HTR-8/SVneo (cell line): ENCODE measurements at places on chromosomes 11 and 22.

DNA sequence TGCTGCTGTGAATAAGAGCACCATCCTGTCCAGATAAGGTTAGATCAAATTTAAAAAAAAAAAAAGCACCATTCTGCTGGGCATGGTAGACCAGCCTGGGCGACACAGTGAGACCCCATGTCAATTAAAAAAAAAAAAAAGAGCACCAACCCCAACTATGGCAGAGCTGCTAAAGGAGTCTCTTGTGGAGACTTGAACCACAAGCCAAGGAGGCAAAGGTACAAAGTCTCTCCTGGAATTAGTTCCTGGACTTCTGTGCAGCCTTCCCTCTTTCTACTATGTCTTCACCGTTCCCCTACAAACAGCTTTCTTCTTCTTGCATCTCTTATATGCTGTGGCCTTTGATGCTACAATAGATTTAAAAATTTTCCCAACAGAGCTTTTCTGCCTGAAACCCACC lies 1.3 kb downstream of the PIK3C2A start:
- DNase-seq = no peak

- no peak for DNase-seq
Observed at GRCh38 chr11:39021539-39021938, 2423.5 kb upstream of the RAG2 start.

DNA sequence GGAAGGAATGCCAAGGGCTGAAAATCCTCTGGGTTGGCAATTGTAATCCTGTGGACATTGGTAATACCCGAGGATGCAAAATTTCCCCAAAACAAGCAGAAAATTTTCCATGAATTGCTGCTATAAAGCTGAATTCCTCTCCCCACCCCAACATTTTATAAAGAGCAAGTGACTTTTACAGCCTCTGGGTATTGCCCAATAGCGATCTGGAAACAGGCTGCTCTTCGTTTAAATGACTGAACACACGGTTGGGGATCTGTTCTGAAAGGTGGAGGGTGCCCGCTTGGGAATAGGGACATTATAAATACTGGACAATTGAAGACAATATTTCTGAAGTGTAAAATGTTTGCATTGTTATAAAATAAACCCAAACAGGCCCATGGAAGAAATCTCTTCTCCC lies 20.6 kb downstream of the EHF start:
- no peak for DNase-seq

DNA sequence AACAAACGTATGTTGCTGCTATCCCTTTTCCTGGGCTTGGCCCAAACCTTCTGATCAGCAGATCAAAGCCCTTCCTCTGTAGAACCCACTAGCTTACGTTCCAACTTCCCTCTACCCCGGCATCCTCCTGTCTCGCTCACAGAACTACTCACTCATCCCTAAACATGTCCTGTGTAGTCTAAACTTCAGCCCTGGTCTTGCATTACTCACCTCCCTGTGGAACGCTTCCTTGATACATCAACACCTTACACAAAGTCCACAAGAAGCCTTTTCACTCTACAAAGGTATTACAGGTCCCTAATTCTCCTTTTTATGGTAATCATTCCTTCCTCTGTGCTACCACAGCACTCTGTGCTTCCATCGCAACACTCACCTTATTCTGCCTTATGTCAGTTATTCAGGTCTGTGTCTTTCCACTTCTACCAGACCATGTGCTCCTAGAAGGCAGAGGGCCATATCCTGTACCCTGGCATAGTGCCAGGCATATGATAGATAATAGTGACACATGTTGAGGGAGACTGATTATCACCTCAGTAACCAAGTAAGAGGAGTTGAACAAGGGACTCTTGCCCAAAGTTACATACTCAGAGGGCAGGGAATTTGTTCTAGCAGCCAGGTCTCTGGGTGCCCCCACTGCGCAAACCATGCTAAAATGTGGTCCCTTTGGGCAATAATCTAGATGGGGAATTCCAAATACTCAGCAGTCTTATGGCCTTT lies 41.6 kb downstream of the USP35 start:
- DNase-seq = no peak

- DNase-seq = no peak
Observed at GRCh38 chr11:128859563-128860441, 7.3 kb downstream of the KCNJ1 start.

- no peak for DNase-seq
Observed at GRCh38 chr11:110235966-110236365, 60.4 kb downstream of the RDX start.

DNA sequence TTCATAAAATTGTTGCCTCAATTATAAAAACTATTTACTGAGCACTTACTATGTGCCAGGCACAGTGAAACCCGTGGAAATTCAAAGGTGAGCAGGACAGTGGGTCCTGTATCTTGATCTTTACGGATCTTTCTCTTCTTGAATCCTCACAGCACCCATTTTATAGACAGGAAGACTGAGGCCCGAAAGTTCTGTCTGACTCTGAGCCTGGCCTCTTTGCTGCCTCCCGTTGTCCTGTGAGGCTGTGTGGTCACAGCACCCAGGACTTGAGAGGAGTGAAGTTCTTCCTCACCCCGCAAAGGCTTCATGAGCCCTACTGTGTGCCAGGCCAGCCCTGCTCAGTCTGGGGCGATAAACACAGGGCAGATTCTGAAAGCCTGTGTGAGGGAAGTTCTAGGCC lies 13.4 kb upstream of the MN1 start:
- DNase-seq = no peak

DNA sequence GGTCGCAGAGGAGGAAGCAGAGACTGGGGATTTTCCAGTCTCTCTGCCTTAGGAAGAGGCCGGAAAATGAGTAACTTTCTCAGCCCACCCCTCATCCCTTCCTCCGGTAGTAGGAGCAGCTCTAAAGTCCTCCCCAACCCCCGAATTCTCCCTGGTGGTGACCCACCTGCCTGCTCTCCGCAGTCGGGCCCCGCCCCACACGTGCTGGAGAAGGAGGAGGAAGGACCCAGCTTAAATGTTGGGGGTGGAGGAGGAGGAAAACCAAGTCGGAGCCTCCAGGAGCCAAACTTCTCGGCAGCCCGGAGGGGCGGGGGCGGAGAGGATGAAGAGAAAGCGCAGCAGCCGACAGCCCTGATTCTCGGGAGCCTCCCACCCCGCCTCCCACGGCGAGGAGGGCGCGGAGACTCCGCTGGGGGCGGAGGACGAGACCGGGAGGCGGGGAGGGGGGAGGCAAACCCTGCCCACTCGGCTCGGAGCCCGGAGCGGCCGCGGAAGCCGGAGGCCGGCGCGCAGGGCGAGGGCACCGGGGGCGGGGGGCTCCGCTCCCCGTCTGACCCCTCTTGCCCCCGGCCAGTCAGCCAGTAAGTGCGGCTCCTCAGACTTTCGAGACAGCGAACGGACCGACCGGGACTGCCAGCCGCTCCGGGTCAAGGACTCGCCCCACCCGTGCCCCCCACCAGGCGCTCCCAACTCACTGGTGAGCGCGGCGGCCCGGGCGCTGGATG lies at the start of gene TPBGL:
Gene TPBGL, plus strand, starts transcription at position 464 of the 725 bp plus-strand sequence. CDS start 276 bp downstream, outside the sequence.
- no peak for DNase-seq

GRCh38 chr11:45092901-45093760 lies 53.3 kb upstream of the PRDM11 start:
- DNase-seq = no peak

DNA sequence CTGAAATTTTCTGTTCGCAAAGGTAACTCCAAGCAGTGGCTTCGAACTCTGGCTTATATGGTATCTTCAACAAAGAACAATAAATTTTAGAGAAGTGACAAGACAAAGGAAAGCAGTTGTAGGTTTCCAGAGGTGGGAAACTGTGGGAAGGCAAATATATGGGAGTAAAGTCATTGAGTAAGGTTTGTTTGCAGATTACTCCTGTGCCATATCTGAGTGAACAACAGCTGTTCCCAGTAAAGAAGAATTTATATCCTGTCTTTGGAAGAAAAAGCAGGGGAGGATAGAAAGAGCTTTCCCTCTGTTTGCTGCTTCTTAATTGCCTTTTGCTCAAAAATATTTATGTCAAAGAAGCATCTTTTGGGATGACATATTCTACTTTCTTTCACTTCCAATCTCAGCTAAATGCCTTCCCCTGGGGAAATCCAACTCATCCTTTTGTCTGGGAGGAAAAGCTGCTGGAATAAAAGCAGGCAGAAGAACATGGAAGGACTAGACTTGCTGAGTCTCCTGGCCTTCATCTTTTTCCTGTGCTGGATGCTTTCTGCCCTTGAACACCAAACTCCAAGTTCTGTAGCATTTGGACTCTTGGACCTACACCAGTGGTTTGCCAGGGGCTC lies 10.4 kb upstream of the RCN1 start:
- no peak for DNase-seq

- no peak for DNase-seq
Observed at GRCh38 chr11:95514416-95515110, 275.0 kb downstream of the FAM76B start.

GRCh38 chr11:60899046-60899936 lies 7.1 kb downstream of the PRPF19 start:
- DNase-seq = peak; percentile 61

DNA sequence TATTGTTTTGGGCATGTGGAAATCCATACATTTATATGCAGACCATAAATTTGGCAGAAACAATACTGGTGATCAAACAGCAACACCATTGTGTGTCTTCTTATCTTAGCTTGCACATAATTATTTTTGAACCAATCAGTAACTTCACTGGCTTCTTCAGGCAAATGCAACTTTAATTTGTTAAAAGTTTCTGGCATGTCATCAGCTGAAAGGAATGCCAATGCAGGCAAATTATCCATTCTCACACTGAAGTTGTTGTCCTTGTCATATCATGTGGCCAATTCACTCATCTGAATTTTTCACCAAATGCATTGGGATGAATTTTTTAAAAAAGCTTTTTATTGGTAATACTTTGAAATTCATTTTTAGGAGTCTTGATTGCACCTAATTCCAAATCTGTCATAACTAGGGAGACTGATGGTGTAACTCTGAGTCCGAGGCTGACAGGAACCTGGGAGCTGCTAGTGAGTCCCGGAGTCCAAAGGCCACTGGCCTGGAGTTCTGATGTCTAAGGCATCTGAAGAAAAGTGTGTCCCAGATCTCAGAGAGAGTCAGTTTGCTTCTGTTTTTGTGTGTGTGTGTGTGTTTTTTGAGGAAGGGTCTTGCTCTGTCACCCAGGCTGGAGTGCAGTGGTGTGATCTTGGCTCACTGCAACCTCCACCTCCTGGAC lies 17.4 kb upstream of the OR10V1 start:
- DNase-seq = no peak

DNA sequence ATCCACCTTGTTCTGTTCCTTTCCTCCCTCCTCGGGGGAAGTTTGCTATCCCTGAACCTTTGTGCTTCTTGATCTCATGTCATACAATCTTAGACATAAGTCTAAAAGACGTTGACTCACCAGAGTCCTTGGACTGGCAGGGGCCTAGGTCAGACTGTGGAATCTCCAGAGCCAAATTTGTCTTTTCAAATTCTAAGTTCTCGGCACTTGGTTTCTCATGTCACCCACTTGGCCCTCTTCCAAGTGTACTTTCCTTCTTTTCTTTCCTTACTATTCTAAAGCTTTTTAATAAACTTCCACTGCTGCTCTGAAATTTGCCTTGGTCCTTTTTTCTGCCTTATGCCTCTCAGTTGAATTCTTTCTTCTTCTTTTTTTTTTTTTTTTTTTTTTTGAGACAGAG lies 30.1 kb upstream of the SMPD1 start:
- DNase-seq = no peak

DNA sequence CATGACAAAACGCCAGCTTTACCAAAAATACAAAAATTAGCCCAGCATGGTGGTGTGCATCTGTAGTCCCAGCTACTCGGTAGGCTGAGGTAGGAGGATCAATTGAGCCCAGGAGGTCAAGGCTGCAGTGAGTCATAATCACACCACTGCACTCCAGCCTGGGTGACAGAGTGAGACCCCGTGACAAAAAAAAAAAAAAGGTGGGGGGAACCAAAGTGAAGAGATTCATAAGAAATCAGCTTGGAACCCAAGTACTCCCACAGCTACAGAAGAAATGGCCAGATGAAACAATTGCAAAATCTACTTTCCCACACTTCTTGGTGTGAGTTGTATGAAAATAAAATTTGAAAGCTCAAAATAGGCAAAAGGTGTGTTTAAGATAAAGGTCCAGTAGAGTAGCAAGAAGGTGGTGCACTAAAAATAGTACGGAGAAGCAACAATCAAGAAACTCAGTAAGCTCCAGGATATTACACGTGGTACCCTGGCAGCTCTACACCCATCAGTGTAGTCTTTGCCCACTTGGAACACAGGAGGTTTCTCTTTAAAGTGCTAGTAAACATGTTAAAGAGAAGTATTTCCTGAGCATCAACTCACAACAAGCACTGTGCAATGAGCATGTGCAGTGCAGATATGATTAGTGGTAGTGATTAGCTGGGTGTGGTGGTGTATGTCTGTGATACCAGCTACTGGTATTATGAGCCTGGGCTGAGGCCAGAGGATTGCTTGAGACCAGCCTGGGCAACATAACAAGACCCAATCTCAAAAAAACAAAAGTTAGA lies 5.3 kb downstream of the HARBI1 start:
- no peak for DNase-seq

DNA sequence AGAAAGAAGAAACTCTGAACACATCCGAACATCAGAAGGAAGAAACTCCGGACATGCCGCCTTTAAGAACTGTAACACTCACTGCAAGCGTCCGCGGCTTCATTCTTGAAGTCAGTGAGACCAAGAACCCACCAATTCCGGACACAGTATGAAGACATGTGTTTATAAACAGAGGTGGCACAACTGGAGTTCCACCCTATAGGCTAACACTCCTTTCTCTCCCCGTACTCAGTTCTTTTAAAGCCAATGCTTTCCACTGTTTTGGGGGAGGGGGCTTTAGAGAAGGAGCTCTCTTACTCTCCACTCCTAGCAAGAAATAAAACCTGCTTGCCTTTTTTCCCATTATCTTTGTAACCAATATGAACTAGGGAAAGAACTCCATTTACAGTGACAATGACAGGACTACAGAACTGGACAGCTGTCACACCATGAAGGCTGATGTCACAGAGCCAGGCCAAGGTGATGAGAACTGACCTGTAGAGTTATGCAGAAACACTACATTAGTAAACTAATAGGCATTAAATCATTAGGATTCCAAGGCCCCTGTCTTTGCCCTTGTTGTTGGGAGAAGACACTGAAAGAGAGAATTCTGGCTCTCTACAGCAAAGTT lies 733 bp downstream of the TRIM5 start:
- no peak for DNase-seq
